ENCODE measurements at places on chromosomes 5 and 9.

GRCh38 chr5:108259306-108259705, 122.6 kb downstream of the FBXL17 start:
- peak; percentile 24 for DNase-seq

- DNase-seq = no peak
Measured at GRCh38 chr5:150035139-150035895, 34.8 kb downstream of the HMGXB3 start.

DNA sequence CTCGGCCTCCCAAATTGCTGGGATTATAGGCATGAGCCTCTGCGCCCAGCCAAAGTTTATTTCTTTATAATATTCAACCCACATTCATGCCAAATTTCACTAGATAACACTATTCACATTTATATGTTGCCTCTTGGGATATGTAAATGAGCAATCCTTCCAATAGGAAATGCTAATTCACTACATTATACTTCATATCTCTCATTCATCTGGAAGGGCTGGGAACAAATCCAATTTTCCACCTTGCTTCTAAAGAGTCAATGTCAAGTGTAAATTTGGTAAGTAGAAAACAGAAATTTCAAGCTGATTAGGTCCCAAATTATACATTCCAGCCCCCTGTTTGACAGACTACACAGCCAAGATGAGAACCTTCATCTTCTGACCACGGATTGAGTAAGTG, 385.5 kb downstream of the GLIS3 start:
- no peak for DNase-seq

GRCh38 chr9:131266266-131267229, 9.8 kb downstream of the FAM78A start:
- DNase-seq = peak; percentile 28

DNA sequence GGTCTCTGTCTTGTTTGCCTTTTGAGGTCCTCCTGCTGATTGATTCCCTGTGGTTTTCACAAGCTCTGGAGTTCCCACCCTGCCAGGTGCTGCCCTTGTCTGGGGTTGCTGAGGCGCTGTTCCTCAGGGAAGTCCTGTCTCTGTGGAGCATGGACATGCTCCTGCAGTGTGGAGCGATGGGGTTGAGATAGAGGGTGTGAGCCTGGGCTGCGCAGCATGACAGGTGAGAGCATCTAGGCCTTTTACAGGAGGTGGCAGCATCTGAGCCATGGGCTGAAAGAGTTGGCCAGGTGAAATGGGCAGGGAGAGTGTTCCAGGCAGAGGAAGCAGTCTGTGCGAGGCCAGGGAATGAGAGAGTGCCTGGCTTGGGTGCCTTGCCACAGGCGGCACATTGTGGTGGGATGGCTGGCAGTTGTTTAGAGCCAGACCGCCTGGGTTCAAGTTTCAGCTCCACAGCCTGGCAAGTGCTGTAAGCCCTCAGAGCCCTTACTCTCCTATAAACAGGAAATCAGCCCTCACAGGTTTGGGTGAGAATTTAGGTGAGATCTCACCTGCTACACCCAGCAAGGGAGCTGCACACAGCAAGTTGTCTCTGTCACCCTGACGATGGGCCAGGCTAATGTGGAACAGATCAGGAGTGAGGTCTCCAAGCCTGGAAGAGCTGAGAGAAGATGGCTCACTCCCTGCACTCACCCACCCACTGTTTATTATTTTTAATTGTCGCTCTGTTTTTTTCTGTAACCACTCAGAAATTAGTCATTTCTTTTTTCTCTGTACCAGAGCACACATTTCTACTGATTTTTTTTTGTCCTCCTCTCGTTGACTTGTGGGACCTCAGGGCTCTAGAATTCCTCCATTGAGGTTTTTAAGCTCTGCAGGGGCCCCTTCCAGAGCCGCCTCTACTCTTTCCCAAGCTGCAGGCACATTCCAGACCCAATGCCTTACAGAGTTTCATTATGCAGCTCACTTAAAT, 19.6 kb downstream of the TCOF1 start:
- peak; percentile 85 for DNase-seq

DNA sequence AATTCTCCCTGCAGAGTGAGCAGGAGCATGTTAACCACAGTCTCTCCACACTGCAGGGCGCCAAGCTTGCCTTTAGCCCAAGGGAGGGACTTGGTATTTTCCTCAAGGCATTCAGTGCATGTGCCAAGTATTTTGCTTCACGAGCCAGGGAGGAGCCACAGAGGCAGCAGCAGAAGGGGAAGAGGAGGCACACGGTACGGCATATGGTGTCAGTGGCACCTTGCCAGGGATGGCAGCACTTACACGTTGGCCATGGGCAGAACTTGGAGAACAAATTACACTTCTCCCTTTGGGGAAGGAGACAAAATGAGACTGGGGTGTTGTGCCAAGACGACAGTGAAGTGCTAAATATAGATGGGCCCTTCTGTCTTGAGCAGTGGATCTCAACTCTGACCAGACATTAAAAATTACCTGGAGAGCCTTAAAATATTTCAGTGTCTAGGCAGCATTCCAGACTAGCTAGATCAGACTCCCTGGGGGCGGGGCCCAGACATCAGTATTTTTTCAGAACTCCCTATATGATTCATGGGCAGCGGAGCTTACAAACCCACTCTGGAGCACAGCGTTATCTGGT, 155.8 kb downstream of the DRD1 start:
- peak; percentile 29 for DNase-seq

DNA sequence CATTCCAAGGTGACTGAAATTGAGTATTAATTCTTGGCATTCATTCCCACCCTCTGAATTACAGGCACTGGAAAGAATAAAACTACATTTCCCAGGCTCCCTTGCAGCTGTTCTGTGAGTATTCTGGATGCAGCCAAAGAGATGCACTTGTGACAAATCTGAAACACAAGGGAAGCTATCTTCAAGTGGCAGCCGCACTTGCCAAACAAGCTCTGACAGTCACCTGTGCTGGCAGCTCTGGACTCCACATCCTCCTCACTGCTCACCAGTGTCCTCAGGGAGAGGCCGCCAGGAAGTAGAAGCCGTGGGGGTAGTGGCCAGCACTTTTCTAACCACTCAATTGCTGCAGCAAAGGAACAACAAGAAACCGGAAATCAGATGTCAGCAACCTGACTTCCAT, 275.0 kb downstream of the NR2F1-AS1 start:
- DNase-seq = no peak

DNA sequence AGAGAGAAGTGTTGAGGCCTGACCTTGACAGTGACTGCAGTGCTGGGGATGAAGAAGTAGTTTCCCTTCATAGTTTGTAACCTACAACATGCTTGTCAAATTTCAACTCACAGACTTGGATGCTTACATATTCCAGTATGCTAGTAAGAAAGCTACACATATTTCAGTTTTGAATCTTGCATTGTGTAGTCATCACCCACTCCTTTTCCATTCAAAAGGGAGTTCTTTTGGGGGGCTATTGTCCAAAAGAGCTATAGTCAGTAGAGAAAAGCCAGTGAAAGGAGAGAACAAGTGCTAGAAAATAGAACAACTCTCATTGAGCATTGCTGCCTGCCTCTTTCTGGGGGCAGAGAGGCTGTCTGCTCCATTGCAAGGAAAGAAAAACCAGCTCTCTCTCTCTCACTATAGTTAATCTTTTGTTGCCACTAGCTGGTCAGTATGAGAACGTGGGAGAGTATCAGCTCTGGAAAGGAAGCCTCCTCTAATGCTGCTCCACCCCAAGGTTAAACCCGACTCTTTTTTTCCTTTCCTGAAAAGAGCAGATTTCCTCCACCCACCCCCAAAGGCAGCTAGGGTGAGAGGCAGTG, 7.3 kb downstream of the ASTN2 start:
- no peak for DNase-seq

DNA sequence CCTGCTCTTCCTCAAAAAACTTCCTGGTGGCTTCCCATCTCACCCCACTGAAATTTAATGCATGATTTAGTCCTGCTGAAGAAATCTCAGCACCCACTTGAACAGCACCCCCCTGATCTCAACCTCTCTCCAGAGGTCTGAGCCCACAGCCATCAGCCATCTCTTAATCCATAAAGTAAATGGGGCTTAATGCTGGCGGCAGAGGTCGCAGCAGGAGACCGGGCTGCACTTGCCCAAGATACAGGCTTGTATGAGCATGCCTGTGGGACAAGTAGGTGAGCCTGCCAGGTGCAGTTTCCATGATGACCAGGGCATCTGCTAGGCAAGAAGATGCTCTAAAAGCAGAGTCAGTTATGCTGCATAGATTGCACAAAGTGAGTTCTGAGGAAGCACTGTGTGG, 52.4 kb upstream of the CTXN3 start:
- no peak for DNase-seq

DNA sequence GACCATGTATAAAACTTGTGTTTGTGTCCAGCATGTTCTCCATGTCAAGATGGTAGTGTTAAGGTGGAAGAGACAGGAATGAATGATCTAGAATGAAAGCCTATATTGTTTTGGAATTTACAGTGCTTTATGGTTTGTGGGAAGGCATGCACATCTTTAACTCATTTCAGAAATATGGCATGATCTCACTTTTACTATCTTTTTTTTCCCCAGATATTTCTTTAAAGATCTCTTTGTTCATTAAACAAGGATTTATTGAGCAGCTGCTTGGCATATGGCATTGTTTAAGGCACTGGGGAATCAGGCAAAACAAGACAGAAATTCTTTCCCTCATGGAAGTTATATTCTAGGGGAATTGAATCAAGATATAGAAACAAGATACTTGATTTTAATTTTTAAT, 51.7 kb downstream of the SLC12A2 start:
- DNase-seq = peak; percentile 29

GRCh38 chr5:58156361-58156760, 303.5 kb downstream of the PLK2 start:
- peak; percentile 74 for DNase-seq

DNA sequence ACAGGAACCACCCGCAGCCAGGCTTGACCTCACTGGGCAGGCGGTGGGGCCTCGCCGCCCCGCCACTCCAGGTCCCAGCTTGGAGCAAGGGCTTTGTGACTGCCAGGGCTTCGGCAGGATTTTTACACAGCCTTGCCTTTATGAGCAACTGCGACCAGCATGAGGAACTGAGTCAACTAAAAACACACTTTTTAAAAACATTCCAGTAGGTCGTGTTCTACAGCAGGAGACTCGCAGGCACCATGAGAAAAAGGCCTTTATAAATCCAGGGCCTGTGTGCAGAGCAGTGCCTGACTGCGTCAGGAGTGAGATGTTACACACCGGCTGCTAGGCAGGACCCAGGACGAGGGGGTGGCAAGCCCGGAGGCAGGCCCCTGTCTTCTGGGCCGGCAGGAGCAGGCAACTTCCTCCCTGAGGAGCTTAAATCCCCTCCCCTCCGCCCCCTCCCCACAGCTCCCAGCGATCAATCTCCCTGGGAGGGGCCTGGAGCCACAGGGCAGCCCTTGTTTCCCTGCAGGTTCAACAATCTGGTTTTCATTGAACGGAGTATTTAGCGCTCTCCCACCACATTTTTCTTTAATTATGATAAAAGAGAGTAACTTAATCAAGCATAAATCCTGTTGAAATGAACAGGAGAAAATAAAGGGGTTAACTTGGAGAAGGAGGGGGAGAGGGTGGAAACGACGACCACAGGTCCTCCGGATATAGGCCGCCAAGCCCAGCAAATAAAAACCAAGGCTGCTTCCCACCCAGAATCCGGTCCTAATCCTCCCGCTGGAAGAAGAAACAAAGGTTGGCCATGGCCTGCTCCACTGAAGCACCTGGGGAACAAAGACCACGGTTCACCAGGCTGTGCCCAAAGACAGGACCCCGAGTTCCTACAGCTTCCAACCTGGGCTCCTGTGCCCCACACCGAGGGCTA, 92.5 kb downstream of the ROR2 start:
- peak; percentile 43 for DNase-seq

DNA sequence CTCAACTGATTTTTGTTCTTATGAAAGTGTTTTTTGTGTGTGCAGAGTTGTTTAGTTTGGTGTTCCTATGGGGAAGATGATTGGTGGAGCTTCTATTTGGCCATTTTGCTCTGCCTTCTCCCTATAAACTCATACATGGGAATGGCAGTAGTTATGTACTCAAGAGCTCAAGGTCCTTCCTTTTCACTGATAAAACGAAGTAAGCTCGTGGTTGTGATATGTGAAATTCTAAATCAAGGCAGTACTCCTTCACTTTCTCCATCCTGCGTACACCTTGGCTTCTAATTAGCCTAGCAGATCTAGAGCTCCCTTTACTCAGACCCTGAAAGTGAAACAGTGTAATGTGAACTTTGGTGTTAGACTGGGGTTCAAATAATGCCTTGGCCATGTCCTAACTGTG, 159.3 kb upstream of the TNC start:
- DNase-seq = no peak

DNA sequence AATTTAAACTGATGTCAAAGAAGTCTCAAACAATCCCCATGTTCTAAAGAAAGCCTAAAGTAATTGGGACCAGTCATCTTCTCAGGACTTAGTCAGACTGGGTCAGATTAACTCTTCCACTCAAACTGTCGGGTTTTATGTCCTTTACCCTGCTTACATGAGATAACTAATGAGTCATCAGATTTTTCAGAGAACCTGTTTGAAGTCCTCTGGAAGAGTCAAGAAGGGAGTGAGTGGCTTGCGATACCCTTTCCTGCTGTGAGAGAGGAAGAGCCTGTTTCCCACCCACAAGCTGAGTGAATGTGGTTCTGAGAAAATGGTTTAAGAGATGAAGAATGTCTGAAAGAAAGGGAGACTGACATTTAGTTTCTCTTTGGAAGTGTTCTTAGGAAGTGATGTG, 1866.7 kb upstream of the C9orf72 start:
- DNase-seq = peak; percentile 84

DNA sequence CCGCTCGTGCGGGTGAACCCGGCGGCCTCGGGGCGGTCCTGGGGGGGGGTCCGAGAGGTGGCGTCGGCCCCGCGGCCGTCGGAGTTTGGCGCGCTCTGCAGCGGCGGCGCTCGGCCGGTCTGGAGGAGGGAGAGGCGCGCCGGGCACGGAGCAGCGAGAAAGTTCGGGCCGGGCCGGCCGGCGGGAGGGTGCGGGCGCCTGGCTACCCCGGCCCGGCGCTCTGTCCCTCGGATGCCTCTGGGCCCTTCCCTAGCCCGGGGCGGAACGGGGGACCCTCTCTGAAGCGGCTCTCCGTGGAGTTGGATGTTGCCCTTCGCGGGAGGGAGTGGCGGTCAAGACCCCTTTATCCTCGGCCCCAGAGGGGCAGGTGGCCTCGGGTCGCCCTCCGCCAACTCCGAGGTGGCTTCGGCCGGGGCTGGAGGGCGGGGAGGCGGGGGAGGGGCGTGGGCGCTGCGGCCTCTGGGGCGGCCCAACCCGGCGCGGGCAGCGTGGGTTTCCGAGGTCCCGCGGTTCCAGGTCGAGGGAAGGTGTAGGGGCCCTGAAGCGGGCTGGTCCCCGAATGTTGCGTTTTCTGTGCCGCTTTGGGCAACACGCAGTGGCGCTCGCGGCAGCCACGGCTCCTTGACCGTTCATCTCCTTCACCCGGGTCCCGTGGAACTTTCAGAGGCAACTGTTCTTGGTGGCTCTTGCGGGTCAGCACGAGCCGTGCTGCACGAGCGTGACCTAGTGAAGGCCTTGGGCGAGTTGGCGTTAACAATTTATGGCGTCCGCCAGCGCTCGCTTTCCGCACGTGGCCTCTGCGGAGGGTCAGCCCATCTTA, 290.5 kb downstream of the DOCK8 start:
- DNase-seq = no peak

GRCh38 chr9:89798547-89799120, 193.8 kb downstream of the GADD45G start:
- no peak for DNase-seq

- DNase-seq = no peak
Measured at GRCh38 chr9:123511326-123512277, 155.6 kb downstream of the CRB2 start.

- DNase-seq = no peak
Measured at GRCh38 chr5:87390576-87391199, 22.0 kb downstream of the CCNH start.

Data from fibroblast of mammary gland (primary cell).